ENCODE measurements at places on chromosomes 6 and 20. TPM values are rescaled to one million over a fixed set of nuclear protein-coding genes. Genes with fewer than 3 reads are reported as not detected.
A peak's percentile ranks its signal among the peaks of the same experiment; 100 is the strongest.

Gene MPIG6B
- total RNA-seq: not detected

DNA sequence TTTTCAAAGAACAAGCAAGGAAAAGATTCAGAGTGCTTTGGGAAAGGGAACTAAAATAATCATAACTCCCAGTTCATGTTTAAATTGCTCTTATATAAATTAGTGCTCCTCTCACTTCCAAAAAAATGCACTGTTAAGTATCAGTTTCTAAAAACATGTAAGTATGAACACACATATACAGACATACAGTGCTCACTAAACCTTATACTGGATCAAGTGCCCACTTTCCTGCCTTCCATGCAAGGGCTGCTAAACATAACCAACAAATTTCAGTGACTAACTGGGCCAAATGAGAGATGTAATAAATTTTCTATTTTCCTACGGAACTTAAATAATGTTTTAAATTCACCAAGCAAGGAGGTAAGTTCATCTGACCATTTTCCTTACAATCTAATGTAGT lies 6.4 kb downstream of the TFAP2A start:
- H3K36me3 ChIP-seq: peaks cover 96% of the 10 kb centered on the region
- DNase-seq: peak; percentile 34
- H3K27ac ChIP-seq: peak overlapping the region; percentile 99
- peaks cover 38% of the 10 kb centered on the region for H3K4me1 ChIP-seq

- no peak for DNase-seq
- no peaks in the 10 kb centered on the region for H3K36me3 ChIP-seq
- peaks cover 13% of the 10 kb centered on the region for H3K4me1 ChIP-seq
Observed at GRCh38 chr6:37105148-37106050, 64.6 kb upstream of the PIM1 start.

DNA sequence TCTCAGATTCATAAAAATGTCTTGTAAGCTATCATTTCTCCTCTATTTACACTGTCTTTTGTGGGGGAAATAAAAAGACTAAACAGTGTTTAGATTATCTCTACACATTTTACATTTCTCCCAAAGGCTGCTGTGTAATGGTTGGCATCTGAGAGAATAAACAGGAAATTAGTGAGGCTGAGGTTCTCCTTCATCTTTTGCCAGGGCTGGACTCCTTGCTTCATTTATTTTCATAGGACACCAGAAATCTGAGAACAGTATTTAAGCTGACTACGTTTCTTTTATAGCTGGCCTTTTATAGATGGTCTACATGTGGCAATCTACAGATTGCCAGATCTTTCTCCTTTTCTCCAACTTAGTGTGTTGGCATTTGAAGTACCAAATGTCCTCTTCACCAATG lies 41.5 kb downstream of the PLCB4 start:
- H3K4me3 ChIP-seq: no peak overlapping the region
- no peaks in the 10 kb centered on the region for H3K36me3 ChIP-seq
- H3K27ac ChIP-seq: no peak overlapping the region
- H3K4me1 ChIP-seq: peaks cover 4% of the 10 kb centered on the region
- no peaks in the 10 kb centered on the region for H3K27me3 ChIP-seq

Gene DDO
- not detected for total RNA-seq

GRCh38 chr6:84618046-84618752 lies 146.2 kb downstream of the TBX18 start:
- no peaks in the 10 kb centered on the region for H3K36me3 ChIP-seq
- no peaks in the 10 kb centered on the region for H3K27me3 ChIP-seq
- peaks cover 9% of the 10 kb centered on the region for H3K4me1 ChIP-seq

DNA sequence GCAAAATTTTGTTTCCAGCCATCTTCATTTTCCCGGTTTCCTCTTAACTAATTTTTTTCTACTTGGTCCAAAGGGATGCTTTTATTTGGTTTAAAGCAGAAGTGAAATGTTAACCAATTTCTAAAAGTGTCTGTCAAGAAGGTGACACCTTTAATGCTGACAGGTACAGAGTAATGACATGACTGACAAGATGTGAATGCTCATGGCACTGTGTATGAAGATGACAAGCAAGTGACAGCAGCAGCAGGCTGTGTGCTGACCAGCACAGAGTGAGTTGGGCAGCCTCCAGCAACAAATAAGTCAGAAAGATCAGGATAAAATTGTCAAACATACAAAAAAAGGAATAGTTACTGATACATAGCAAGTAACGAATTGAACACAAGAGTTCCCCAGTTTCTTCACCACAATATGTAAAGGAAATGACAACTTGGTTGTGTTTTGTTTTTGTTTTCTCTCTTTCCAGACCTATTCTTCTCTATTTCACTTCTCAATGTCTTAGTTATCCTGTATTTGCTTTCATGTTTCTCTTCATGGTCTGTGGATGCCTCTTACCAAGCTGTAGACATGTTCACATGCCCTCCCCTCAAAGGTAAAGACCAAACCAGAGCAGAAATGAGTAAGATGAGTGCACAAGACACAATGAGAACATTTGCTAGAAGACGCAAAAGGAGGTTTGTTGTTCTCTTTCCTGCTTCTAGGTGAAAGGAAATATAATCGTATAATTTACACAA lies 174.9 kb downstream of the FRK start:
- no peak for DNase-seq
- H3K4me1 ChIP-seq: peaks cover 2% of the 10 kb centered on the region
- H3K27ac ChIP-seq: no peak overlapping the region
- no peaks in the 10 kb centered on the region for H3K36me3 ChIP-seq

- H3K4me1 ChIP-seq: peaks cover 26% of the 10 kb centered on the region
- H3K4me3 ChIP-seq: no peak overlapping the region
- DNase-seq: no peak
- no peaks in the 10 kb centered on the region for H3K27me3 ChIP-seq
- peaks cover 62% of the 10 kb centered on the region for H3K36me3 ChIP-seq
- H3K27ac ChIP-seq: no peak overlapping the region
Observed at GRCh38 chr20:38040276-38040675, 6.7 kb downstream of the RPRD1B start.

DNA sequence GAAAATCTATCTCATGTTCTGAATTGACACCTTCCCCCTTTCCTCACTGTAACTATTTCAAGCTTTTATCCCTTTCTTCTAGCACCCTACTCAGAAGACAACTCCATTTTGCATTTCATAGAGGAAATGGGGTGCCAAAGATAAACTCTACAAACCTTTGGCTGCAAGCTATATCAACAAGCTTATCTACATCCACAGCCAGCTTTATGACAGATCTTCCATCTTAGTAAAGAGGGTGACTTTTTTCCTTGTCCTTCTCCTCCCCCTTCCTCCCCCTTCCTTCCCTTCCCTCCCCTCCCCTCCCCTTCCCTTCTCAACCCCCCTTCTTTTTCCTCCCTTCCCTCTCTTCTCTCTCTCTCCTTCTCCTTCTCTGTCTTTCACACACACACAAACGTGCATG lies 58.0 kb upstream of the OLIG3 start:
- no peaks in the 10 kb centered on the region for H3K36me3 ChIP-seq
- H3K4me1 ChIP-seq: no peaks in the 10 kb centered on the region
- H3K4me3 ChIP-seq: no peak overlapping the region

- no peak overlapping the region for H3K27ac ChIP-seq
- no peak for DNase-seq
- H3K36me3 ChIP-seq: no peaks in the 10 kb centered on the region
- H3K4me3 ChIP-seq: no peak overlapping the region
- H3K4me1 ChIP-seq: no peaks in the 10 kb centered on the region
- no peaks in the 10 kb centered on the region for H3K27me3 ChIP-seq
Observed at GRCh38 chr20:56616716-56617115, 12.4 kb upstream of the TFAP2C start.

Gene CLPSL1
- total RNA-seq: not detected

Gene PAX1
- not detected for total RNA-seq

GRCh38 chr20:52747845-52748284 lies 224.3 kb upstream of the TSHZ2 start:
- H3K4me1 ChIP-seq: no peaks in the 10 kb centered on the region
- no peaks in the 10 kb centered on the region for H3K36me3 ChIP-seq
- H3K27ac ChIP-seq: no peak overlapping the region
- H3K27me3 ChIP-seq: peaks cover 16% of the 10 kb centered on the region
- H3K4me3 ChIP-seq: no peak overlapping the region

DNA sequence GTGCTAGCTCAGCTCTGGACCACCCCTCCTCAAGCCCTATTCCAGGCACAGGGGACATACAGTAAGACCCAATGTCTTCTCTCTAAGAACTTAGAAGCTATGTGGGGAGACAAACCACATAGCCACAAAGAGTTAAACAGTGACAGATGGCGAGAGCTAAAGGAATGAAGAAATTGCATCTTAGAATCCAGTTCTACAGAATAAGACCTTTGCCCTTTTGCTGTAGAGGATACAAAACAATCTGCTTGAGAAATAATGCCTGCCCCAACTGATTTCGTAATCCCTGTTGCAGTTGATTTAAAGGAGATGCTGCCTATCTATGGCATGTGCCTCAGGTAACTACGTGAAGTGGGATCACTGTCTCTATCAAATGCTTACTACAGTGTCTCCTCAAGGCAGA lies 31.2 kb downstream of the TNFRSF21 start:
- H3K4me3 ChIP-seq: no peak overlapping the region
- H3K36me3 ChIP-seq: no peaks in the 10 kb centered on the region
- peak; percentile 68 for DNase-seq
- no peaks in the 10 kb centered on the region for H3K27me3 ChIP-seq

Gene LEMD2
- total RNA-seq: 79.2 TPM

DNA sequence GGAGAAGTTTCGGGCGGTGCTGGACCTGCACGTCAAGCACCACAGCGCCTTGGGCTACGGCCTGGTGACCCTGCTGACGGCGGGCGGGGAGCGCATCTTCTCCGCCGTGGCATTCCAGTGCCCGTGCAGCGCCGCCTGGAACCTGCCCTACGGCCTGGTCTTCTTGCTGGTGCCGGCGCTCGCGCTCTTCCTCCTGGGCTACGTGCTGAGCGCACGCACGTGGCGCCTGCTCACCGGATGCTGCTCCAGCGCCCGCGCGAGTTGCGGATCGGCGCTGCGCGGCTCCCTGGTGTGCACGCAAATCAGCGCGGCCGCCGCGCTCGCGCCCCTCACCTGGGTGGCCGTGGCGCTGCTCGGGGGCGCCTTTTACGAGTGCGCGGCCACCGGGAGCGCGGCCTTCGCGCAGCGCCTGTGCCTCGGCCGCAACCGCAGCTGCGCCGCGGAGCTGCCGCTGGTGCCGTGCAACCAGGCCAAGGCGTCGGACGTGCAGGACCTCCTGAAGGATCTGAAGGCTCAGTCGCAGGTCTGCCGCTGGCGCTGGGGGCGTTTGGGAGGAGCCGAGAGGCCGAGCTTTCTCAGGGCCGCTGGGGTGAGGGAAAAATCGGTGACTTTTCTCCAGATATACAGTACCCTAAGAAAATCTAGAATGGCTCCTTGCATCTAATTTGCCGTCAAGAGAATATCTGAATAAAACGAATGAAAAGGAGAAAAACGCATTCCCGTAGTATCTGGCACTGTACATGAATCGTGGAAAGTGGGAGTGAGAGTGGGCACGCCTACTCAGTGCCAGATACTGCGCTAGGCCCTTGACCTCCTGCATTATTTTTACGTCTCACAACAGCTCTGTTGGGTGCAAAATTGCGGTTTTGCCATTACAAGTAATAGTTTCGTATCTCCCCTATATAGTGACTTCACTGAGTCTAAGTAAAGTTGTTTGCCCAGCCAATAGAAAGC lies 1.0 kb downstream of the CALHM6 start:
- H3K4me3 ChIP-seq: no peak overlapping the region
- H3K4me1 ChIP-seq: no peaks in the 10 kb centered on the region
- no peaks in the 10 kb centered on the region for H3K36me3 ChIP-seq
- no peaks in the 10 kb centered on the region for H3K27me3 ChIP-seq

DNA sequence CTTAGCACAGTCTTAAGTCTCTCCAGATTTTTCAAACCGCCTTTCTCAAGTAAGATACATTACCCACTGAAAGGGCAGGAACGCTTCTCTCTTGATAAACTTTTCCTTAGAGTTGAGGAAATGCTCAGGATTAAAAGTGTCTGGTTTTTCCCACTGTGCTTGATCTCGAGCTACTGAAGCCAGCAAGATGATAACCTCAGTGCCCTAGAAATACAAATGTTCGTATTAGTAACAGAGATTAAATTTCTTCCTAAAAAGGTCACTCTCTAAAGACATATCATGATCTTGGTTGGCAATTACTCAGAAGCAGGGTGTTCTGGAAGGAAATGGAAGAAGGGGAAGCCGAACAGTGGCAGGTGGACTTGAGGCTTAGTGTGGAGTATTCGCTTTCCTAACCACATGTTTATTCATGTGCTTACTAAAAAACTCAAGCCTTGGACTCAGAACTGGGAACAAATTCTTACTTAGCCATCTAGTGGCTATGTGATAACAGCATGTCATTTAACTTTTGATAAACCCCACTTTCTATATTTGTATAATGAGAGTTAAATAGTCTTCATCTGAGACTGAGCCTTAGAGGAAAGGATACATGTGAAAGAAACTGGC lies 20.1 kb downstream of the C6orf141 start:
- no peak overlapping the region for H3K27ac ChIP-seq
- no peak overlapping the region for H3K4me3 ChIP-seq

DNA sequence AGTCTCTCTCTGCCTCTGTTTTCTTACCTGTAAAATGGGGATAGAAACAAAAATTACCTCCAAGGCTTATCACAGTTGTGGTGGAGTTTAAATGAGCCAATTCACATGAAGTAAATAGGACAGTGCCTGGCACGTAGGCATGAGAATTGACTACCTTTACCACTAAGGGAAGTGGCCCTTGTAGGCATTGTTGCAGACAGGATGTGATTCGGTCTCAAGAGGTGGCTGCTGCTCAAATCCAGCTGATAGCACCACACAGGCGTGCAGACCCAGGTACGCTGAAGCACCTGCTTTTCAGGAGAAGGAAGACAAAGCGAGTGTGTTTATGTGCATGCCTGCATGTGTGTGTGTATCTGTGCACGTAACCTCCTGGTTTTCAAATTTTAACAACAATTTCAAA lies 108.6 kb downstream of the EYA2 start:
- H3K4me3 ChIP-seq: no peak overlapping the region
- H3K27ac ChIP-seq: no peak overlapping the region

Gene BMP7
- total RNA-seq: not detected

- H3K4me3 ChIP-seq: no peak overlapping the region
- no peaks in the 10 kb centered on the region for H3K27me3 ChIP-seq
- H3K36me3 ChIP-seq: no peaks in the 10 kb centered on the region
- no peak for DNase-seq
- H3K4me1 ChIP-seq: no peaks in the 10 kb centered on the region
Observed at GRCh38 chr6:32057966-32058365, 19.8 kb downstream of the CYP21A2 start.

DNA sequence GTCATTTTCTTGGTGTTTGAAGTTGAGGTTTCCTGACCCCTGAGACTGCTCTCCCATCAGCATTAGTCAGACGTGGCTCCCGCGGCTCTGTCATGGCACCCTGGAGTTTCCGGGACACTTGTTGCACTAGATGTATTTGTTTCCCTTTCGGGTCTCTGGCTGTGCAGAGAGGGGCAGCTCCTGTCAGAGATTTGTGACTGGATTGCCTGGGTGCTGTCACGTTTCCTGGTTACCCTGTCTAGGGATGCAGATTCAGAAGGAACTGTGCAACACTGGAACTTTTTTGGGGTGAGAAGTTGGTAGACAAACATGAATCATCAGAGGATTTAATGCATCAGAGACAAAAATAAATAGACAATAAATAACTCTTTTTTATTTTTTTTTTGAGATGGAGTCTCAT lies 431.8 kb upstream of the MAN1A1 start:
- no peak overlapping the region for H3K4me3 ChIP-seq
- no peaks in the 10 kb centered on the region for H3K36me3 ChIP-seq
- no peaks in the 10 kb centered on the region for H3K27me3 ChIP-seq
- no peaks in the 10 kb centered on the region for H3K4me1 ChIP-seq
- no peak overlapping the region for H3K27ac ChIP-seq

- peaks cover 23% of the 10 kb centered on the region for H3K36me3 ChIP-seq
- no peak overlapping the region for H3K4me3 ChIP-seq
- DNase-seq: no peak
- no peaks in the 10 kb centered on the region for H3K27me3 ChIP-seq
Observed at GRCh38 chr20:62874964-62875344, 13.3 kb upstream of the TCFL5 start.

GRCh38 chr6:157442291-157442690 lies 61.3 kb downstream of the ZDHHC14 start:
- DNase-seq: peak; percentile 74
- no peaks in the 10 kb centered on the region for H3K27me3 ChIP-seq
- no peaks in the 10 kb centered on the region for H3K36me3 ChIP-seq
- no peak overlapping the region for H3K4me3 ChIP-seq

Data from MCF 10A (cell line).